ENCODE measurements at places on chromosomes 4 and X. TPM values are rescaled to one million over a fixed set of nuclear protein-coding genes. Genes with fewer than 3 reads are reported as not detected.

DNA sequence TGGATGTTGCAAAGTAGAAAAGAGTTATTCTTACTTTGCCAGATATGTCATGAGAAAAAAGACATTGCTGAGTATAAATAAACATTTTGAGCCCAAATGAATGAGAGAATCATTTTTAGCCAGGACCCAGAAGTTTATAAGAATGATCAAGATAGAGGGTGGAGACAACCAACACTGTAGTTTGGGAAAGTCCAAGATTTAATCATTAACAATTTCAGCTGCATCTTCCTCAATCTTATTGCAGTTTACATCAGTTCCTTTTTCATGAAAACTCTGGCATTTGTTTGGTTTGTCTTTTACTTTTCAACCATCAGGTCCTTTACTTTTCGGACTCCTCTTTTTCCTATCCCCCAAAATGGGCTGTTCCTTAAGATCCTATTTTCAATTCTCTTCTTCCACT is 645.9 kb downstream of the ANKRD50 start:
- DNase-seq: no peak

DNA sequence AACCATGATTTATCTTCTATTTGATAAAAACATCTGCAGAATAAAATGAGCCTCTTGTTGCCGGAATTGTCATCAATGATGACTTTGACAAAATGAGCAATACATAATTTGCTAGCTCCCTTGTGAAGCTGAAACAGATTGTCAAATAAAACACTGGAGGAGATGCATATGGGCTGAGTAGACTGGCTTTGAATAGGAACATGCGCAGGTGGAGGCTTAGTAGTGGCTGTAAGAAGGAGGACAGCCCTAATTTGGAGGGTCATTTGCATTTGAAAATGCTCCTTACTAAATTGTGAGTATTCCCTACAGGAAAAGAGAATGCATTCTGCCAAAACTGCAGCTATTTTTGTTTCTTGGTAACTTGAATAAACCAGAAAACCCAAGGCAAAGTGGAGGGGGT is 329.1 kb downstream of the PPARGC1A start:
- DNase-seq: no peak

DNA sequence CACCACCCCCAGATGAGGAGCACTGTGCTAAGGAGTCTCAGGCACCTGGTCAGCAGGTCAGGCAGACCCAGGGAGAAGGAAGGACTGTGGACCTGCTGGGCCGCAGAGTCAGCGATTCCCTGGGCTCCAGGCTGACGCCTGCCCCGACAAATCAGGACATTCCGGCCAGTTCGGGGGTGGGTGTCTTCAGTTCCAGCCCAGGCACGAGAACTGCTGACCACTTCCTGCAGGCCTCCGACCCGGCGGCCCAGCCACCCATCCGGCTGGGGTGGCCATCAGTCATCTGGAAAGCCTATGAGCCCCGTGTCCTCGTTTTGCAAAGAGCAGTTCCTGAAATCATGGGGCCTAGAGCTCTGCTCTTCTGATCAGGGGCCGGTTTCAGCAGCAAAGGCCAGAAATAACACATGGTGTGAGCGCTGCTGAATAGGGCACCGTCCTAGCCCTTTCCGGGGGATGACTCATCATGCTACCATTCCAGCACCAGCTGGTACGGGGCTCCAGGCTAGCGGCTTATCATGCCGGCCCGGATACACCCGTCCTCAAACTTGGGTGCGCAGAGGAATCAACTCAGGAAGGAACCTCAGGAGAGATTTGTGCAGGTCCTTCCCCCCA is 7.8 kb upstream of the SH3TC1 start:
- peak; percentile 62 for DNase-seq

DNA sequence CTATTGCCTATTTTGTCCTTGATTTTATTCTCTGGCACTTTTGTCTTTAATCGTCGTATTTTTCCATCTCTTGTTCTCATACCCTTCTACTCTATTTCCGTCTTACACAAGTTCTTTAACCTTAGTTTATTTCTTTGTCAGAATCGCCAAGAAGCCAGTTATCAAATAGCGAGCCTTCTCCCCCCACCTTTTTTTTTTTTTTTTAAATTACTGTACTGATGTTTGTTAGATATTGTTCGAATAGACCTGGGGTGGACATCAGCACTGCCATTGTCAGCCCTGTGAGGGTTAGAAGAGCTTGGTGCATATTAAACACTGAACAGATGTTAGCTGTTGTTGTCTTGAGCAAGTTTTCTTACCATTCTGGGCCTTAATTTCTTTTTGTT is 1.2 kb downstream of the SPCS3 start:
- DNase-seq: no peak

GRCh38 chrX:72031118-72031517 is 100.6 kb downstream of the RTL5 start:
- no peak for DNase-seq

LRAT gene
- 0.55 TPM for total RNA-seq

BGN gene
- total RNA-seq: not detected

FGF16 gene
- not detected for total RNA-seq

- no peak for DNase-seq
Observed at GRCh38 chr4:38711066-38711465, 47.1 kb downstream of the KLF3 start.

VSIG1 gene
- total RNA-seq: 4.8 TPM

- peak; percentile 62 for DNase-seq
Observed at GRCh38 chr4:144787365-144788258, 141.7 kb downstream of the HHIP start.

GRCh38 chrX:153906126-153906917 is 1.8 kb downstream of the AVPR2 start:
- DNase-seq: no peak

DNA sequence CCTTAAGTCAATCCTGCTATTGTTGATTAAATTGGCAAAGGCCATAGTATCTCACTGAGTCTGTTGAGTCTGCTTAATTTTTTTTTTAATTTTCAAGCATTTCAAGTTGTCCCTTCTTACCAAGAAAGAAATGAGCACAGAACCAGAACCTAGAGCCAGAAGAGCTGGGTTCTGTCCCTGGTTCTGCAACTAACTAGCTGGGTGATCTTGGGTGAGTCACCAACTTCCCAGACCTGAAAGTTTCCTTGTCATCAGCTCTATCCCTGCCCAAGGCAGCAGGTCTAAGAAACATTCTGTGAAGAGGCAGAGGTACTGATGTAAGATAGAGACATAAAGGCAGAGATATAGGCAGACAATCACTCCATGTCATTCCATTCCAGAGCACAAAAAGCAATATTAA is 17.3 kb downstream of the TEC start:
- DNase-seq: peak; percentile 43

GRCh38 chr4:86401826-86402225 is 42.0 kb upstream of the MAPK10 start:
- DNase-seq: no peak

CDS1 gene
- total RNA-seq: 11.2 TPM

GRCh38 chr4:8119877-8120276 is 38.7 kb downstream of the ABLIM2 start:
- DNase-seq: no peak

DNA sequence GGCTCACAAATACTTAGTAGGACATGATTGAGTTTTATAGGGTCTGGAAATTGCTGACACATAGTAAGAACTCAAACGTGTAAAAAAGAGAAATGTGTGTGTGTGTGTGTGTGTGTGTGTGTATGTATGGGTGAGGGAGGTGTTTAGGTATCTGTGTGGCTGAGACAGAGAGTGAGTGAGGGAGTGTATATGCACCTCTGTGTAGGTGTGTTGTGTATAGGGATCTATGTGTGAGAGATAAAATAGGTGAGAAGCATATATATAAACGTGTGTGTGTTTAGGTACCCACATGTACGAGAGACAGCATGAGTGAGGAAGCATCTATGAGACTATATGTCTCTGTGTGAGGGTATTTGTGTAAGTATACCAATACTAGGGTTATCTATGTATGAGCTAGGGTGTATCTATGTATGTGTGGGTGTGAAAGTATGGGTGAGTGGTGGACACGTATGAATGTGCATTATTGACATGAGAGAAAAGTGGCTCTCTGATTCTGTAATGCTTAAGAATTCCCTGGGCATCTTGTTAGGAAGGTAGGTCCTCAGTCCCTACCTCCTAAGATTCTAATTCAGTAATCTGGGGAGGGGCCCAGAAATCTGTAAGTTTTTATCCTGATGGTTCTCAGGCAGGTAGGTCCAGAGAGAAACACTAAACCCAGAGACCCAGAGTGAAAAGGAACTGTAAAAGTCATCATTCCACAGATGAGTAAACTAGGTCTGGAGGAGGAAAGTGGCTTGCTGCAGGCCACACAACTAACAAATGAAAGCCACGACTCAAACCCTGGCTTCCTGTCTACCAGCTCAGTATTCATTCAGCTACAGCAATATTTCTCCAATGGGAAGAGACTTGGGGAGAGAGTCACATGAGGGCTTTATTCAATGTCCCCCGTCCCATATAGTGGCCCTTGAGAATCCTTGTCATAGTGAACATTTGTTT is 237.0 kb downstream of the IDS start:
- no peak for DNase-seq

PHOX2B gene
- total RNA-seq: not detected

DNA sequence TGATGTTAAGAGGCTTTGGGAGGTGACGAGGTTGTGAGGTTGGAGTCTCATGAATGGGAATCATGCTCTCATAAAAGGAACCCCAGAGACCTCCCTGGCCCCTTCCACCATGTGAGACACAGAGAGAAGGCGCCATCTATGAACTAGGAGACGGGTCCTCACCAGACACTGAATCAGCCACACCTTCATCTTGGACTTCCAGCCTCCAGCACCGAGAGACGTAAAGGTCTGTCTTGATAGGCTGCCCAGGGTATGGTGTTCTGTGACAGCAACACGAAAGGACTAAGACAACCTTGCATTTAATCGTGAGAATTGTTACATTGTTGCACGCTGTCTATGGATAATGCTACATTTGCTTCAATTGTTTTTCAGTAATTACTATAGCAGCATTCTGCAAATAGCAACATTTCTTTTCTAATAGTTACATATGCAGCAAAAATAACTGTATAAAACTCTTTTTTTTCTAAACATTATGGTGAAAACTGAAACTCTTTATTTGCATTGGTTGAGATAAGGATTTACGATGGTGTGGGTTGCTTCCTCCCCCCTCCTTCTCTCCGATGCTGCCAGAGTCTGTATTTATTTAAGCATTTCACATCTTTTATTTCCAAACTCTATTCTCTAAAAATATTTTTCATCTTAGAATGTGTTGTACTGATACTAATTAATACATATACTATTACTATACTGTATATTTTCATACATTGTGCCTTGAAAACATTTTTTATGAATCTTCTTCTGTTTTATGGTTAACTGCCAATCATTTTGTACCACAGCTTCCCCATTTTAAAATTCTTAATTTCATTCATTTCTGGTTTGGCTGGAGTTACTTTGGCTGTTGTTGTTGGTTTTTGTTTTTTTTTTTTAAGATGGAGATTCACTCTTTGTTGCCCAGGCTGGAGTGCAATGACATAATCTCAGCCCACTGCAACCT is 26.4 kb upstream of the AKAP17A start:
- peak; percentile 7 for DNase-seq

GRCh38 chr4:122959981-122960610 is 37.7 kb upstream of the NUDT6 start:
- no peak for DNase-seq

SLC4A4 gene
- total RNA-seq: 0.47 TPM

GRCh38 chr4:38873290-38873944 is 5.8 kb downstream of the FAM114A1 start:
- no peak for DNase-seq

DNA sequence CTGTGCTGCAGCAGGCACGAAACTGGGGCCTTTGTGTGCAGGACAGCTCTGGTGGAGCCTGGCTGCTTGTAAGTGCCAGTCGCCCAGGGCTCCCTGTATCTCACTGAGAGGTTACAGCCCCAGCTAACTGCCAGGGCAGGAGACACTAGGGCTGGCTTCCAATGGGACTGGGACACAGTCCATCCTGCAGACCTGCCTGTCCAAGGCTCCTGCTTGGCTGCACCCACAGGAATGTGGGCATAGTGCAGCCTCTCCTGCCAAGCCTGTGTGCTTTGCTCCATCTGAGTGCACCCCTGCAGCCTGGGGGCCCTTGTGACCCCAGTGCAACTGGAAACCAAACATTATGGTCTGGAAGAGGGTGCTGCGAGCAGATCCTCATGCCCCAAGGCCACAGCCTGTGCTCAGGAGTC is 144.0 kb downstream of the ADAM29 start:
- no peak for DNase-seq

KCNE5 gene
- total RNA-seq: not detected
